Activated effector memory CD4-positive, alpha-beta T cell treated with Interleukin-2 at 50 U/mL for 16 hours (primary cell): ENCODE measurements at places on chromosomes 16 and 17.

GRCh38 chr17:78794399-78794798 is 12.3 kb upstream of the CYTH1 start:
- DNase-seq: no peak

- DNase-seq: no peak
These were observed 99.5 kb upstream of the GSE1 start for GRCh38 chr16:85513649-85514048.

GRCh38 chr17:44892250-44892649 is 7.0 kb downstream of the EFTUD2 start:
- DNase-seq: no peak

- no peak for DNase-seq
These were observed 1.5 kb downstream of the XPO6 start for GRCh38 chr16:28210264-28210663.

DNA sequence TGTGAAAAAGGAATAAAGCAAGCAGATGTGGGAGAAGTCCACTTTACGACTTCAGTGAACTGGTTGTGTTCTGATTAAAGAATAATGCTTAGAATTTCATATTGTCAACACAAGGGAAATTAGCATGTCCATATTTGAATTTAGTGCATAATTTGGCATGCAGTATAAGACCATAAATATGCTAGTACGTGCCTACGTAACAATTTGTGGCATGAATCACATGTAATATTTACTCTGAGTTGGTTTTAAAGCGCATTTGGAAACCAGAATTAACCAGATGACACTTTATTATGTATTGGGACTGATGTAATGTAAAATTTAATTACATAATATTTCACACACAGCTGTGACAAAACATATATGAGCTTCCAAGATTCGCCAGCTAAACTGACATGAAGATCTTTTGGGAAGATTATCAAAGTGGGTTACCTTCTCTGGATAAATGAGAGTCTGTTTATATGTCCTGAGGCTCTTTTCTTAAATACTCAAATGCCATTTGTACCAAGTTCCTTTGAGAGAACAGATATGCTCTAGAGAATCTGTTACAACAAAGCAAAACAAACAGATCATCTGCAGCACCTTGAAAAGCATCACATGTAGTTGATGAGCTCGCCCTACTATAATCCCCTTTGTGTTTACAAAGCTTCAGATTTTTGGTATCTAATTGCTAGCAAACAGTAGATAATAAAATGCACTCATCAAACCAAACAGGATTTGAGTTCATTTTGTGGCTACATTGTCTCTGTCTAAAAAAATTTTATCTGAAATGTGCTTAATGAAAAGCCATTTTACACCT is 1468.6 kb downstream of the CDH11 start:
- no peak for DNase-seq

GRCh38 chr17:12998874-12999273 is 19.0 kb downstream of the ELAC2 start:
- no peak for DNase-seq

GRCh38 chr17:35010093-35010492 is 29.8 kb downstream of the LIG3 start:
- no peak for DNase-seq

GRCh38 chr17:66716236-66717026 is 118.5 kb upstream of the CACNG5 start:
- DNase-seq: no peak

DNA sequence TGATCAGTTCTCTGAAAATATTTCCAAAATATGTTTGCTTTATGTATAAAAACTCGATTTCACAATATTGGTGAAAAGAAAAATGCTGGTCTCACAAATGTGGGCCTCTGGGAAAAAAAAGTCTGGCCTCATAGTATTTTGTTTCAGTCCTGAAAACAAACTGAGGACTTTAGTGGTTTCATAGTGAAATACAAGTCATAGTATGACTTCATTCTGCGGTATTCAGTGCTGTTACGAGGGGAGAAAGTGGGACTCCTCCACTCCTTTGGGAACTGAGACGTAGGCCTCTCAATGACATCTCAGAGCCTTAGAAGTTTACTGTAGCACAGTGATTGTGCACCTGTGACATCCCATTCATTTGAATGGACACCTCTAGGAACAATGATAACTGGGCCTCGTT is 56.0 kb downstream of the CYB561 start:
- DNase-seq: no peak

GRCh38 chr17:43891851-43892646 is 15.3 kb downstream of the MPP2 start:
- DNase-seq: no peak

DNA sequence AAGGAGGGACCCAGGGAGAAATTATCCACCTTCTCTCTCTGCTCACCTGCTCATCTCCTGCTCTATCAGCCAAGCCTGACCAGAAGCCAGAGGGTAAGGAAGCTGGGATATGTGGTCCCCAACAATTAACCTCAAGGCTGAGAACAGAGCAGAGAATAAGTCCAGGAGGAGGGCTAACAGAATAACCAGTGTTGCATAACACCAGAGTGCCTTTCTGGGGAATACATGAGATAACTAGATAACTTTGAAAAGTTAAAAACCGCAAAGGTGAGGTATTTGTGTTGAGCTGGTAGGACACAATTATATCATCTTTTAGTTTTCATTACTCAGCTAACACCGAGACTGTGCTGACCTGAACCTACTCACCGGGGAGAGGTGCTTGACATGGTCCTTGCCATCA is 180.8 kb downstream of the SALL1 start:
- DNase-seq: no peak

DNA sequence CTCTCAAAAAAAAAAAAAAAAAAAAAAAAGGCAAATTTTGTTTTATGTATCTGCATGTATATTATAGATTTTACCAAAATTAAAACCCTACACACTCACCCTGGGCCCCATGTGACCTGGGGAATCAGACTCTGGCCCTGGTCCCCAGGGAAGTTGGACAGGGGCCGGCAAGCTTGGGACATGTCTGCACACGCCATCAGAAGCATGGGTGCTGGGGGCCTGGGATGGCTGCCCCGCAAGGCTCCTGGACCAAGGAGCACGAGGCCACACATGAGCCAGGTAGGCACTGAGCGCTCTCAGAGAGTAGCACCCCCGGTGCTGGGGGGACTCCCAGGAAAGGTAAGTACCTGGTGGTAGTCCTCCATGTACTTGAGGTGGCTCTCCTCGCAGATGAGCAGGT is 39.6 kb downstream of the PPL start:
- no peak for DNase-seq

GRCh38 chr17:27575912-27576252 is 55.1 kb upstream of the LGALS9 start:
- DNase-seq: no peak

- no peak for DNase-seq
These were observed 48.9 kb upstream of the LHX1 start for GRCh38 chr17:36888236-36888951.

- no peak for DNase-seq
These were observed 9.6 kb downstream of the POLR2C start for GRCh38 chr16:57471852-57472664.

DNA sequence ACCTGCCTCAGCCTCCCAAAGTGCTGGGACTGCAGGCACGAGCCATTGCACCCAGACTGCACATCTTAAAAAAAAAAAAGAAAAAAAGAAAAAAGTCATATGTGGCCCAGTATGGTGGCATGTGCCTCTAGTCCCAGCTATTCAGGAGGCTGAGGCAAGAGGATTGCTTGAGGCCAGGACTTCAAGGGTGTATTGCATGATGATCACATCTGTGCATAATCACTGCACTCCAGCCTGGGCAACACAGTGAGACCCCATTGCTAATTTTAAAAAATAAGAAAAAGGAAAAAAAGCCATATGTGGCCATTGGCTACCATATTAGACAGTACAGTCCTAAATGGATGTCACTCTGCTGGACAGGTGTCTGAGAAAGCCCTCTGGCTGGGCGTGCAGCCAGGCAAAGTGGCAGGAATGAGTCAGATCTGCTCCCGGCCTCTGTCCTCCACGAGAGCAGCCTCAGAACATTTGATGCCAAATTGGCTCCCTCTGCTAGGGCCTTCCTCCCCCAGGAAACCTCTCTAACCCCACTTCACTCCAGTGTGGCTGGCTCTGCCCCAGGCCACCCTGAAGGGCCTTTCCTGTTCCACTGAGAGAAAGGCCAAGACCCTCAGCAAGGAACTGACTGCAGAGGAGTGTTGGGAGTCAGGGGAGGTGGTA is 14.7 kb downstream of the CA7 start:
- no peak for DNase-seq

DNA sequence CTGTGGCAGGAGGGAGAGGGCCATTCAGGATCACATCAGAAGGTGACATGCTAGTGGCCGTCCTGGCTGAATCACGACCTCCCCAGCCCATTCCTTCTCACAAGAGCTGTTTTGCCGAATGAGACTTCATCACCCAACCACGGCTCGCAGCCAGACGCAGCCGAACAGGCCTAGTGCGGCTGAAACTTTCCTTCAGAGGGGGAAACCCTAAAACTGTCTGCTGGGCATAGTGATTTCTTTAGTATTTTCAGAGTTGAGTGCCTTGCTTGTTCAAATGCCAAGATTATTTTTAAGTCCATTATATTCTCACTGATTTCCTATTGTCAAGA is 343.7 kb downstream of the CPPED1 start:
- DNase-seq: no peak

DNA sequence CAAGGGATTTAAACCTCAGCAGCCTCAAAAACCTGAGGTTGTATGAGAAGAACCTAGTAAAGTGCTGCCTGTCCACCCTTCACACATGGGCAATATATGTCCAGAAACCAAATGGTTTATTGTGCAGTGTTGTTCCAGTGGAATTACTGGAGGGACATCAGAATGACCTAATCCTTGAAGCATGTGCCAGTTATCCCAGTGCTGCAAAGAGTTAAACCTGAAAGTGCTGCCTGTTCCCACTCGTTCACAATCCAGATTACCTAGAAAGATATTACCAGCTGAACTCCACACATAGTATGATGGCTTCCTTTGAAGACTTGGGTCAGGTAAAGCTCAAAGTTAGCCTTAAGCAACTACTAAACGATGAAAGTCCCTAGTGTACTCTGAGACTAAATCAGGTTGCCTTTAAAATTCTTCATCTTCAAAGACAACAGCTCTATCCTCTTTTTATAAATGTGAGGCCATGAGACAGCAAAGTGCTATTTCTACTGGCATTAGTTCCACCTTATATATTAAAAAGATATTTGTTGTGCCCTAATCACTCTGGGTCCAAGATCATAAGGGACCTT is 133.1 kb downstream of the SNX11 start:
- no peak for DNase-seq

- no peak for DNase-seq
These were observed 32.1 kb upstream of the SREBF1 start for GRCh38 chr17:17868641-17869522.

DNA sequence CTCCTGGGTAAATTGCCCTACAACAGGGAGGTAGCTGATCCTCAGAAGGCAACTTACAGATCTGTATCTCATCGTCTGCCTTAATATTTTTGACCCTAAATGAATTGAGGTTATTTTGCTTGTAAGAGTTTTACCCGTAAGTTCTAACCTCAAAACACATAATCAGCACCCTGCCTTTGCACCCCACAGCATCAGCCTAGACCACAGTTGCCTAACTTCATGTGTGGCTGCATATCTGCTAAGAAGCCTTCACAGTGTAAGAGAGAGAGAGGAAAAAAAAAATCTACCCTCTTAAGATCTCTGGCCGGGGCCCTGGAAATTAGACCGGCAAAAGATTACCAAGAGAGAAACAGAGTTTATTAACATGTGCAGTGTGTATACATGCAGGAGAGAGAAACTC is 76.9 kb downstream of the ARHGAP44 start:
- DNase-seq: no peak

- DNase-seq: peak; percentile 37
These were observed 2.3 kb upstream of the SLC16A11 start for GRCh38 chr17:7046127-7046724.

DNA sequence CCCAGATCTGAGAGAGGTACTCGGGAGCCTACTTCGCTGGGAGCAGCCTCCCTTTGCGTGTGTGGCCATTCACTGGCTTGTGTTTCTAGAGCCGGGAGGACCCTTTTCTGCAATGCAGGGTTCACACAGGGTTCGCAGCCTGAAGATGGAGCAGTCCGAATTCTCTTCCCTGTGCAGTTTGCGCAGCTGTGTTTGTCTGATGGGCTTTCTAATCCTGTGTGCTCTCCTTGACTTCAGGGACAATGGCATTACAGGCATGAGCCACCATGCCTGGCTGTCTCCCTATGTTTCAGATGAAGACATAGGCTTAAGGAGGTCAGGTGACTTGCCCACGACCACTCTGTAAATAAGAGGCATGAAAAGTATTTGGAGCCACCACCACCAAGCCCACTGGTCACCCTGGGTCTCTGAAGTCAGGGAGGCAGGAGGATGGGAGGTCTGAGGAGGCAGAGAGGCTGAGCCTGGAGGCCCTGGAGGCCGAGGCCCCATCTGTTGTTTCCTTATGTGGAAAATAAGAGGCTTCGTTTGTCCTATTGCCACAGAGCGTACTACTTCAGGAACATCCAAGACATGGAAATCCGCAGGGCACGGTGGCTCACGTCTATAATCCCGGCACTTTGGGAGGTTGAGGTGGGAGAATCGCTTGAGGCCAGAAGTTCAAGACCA is 5.0 kb upstream of the STH start:
- no peak for DNase-seq

DNA sequence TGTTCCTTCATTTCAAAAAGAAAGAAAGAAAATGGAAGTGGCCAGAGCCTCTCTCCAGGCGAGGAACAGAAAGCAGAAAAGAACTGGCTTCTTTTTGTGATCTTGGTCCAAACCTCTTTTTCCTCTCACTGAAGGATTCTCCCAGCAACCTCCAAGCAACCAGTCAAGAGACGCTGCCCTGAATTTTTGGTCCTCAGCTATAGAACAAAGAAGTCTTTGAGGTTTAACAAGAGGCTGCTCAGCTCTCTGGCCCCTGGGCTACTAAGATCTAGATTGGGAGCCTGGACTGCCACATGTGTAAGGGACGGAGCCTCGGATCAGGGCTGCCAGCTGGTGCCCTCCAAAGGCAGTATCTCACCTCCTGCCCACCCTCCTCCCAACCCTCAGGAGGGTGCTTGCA is 62.6 kb downstream of the AXIN2 start:
- no peak for DNase-seq

- no peak for DNase-seq
These were observed 126.0 kb downstream of the RBFOX3 start for GRCh38 chr17:79484600-79485418.

DNA sequence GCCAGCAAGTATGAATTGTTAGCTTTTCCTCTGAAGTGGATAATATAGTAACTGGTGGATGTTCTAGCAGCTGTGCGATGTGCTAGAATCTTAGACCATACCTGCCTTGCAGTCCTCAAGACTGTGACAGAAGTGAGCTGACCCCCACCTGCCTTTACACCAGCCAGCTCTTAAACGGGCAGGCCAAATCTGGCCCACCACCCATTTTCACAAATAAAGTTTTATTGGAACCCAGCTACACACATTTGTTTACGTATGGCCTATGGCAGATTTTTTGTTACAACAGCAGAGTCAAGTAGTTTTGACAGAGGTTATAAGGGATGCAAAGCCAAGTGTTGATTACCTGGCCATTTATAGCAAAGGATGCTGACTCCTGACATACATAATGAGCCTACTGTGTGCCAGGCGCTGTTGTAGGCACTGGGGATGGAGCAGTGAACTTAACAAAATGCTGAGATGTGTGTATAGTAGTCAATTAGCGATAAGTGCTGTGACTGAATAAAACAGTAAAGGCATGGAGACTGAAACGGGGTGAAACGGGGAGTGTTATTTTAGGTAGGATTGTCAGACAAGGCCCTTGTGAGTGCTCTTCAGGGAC is 79.0 kb downstream of the MSI2 start:
- DNase-seq: no peak

GRCh38 chr17:5249615-5250014 is 15.0 kb upstream of the SCIMP start:
- DNase-seq: peak; percentile 29
